ENCODE measurements at places on chromosomes 6 and 20. TPM values are rescaled to one million over a fixed set of nuclear protein-coding genes. Genes with fewer than 3 reads are reported as not detected.
A peak's percentile ranks its signal among the peaks of the same experiment; 100 is the strongest.

GRCh38 chr6:68473433-68474210 is 161.5 kb upstream of the ADGRB3 start:
- H3K27me3 ChIP-seq: no peaks in the 10 kb centered on the region
- no peak for DNase-seq
- H3K27ac ChIP-seq: no peak overlapping the region
- H3K4me3 ChIP-seq: no peak overlapping the region
- no peaks in the 10 kb centered on the region for H3K4me1 ChIP-seq

DNA sequence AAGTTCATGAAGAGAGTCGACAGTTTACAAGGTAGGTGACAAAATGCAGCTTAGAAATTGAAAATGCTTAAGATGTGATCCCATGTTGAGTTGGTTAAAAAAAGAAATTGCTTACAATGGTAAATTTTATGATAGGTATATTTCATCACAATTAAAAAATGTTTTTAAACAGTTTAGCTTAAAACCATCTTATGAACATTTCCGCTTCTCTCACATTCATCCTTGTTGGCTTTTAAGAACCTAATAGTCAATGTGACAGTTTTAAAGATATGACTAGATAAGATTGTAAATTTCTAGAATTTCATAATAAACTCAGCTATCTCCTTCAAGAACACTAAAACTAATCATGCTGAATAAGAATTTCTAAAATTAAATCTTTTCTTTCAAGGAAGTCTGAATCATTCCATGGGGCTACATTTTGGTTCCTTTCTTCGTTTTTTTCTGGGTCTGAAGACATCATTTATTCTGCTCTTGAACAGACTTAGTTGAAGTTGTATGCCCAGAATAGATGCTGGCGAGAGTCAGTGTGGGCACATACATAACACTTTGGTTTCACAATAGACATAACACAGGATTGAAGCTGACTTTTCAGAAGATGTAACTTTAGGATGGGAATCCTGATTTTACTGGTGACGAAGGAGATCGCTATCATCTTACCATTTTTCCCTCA is 35.9 kb upstream of the LTV1 start:
- H3K4me3 ChIP-seq: no peak overlapping the region
- H3K27me3 ChIP-seq: no peaks in the 10 kb centered on the region
- H3K36me3 ChIP-seq: peaks cover 58% of the 10 kb centered on the region

- H3K36me3 ChIP-seq: peaks cover 95% of the 10 kb centered on the region
- H3K4me1 ChIP-seq: no peaks in the 10 kb centered on the region
- H3K4me3 ChIP-seq: no peak overlapping the region
- H3K27ac ChIP-seq: no peak overlapping the region
These were observed 12.1 kb upstream of the ZBTB9 start for GRCh38 chr6:33442283-33442682.

DNA sequence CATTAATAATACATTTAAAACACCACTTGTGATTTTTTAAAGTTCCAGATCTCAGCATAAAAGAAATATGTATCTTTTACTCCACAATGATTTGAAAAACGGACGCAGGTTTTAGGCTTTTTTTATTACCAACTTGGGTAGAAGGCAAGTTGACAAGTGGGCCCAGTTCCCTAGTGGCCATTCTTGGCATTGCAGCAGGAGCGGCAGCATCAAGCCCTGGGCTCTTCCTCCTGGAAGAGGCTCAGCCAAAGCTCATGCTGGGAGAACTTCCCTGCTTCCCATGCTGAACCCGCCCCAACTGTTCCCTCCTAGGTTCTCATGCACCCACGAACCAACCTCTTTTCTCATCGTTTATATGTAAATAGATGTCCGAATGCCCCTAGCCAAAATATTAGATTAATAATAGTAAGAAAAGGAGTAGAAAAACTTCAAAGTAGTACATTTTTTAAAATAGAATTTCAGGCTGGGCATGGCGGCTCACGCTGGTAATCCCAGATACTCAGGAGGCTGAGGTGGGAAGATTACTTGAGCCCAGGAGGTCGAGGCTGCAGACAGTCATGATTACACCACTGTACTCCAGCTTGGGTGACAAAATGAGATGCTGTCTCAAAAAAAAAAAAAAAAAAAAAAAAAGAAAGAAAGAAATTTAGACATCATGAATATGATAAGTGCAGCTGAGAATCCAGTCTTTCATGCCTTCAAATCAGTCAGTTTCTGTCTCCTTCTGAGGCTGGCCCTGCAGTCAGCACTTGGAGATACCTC is 18.2 kb upstream of the MYB start:
- H3K4me1 ChIP-seq: no peaks in the 10 kb centered on the region
- no peaks in the 10 kb centered on the region for H3K27me3 ChIP-seq
- no peaks in the 10 kb centered on the region for H3K36me3 ChIP-seq
- peak; percentile 82 for DNase-seq
- H3K4me3 ChIP-seq: no peak overlapping the region

GRCh38 chr6:40436685-40437604 is 150.2 kb downstream of the LRFN2 start:
- no peaks in the 10 kb centered on the region for H3K4me1 ChIP-seq
- H3K27me3 ChIP-seq: no peaks in the 10 kb centered on the region
- H3K36me3 ChIP-seq: peaks cover 8% of the 10 kb centered on the region
- H3K27ac ChIP-seq: no peak overlapping the region

GRCh38 chr6:88665131-88665530 is 298.3 kb downstream of the RNGTT start:
- H3K27ac ChIP-seq: no peak overlapping the region
- no peak for DNase-seq

Gene EMILIN3
- 6.7 TPM for total RNA-seq

Measured in H9 (cell line).